ENCODE measurements at places on chromosomes 7 and 10.

GRCh38 chr7:43520201-43520600 is 62.7 kb upstream of the STK17A start:
- no peak for DNase-seq

DNA sequence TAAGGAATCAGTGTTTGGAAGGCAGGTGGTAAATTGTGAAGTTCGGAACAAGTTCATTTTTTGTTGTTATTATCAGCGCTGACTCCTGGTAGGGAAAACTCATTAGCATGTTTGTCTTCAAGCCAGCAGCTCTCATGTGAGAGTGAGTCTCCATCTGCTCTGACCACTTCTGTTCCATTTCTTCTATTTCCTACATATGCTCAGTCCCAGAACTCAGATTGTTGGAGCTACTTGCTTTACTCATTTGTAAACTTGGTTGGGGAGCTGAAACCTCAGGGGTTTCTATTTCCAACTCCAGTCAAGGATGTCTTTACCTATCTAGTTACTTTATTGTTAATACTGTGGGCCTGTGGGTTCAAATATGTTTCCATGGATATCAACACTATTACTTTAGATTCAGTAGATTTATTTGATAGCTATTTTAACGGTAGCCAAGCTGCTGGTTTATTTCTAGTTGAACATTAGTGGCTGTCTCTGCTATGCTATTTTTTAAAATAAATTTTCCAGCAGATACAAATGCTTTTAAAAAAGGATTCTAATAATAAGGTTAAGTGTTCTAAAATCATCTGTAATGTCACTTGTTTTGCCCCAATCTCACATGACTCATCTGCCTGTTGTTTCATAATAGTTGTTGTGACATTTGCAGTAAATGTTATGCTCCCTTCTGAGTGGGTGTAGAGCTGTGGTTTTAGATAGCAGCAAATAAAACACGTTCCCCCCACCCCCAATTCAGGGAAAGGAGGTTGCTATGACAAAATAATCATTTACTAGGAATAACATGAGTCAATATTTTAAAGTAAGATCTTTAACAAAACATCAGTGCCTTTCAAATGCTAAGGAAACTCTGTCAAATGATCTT is 143.3 kb downstream of the HDAC9 start:
- no peak for DNase-seq

GRCh38 chr10:77446700-77447099 is 190.9 kb downstream of the KCNMA1 start:
- DNase-seq, result no peak

DNA sequence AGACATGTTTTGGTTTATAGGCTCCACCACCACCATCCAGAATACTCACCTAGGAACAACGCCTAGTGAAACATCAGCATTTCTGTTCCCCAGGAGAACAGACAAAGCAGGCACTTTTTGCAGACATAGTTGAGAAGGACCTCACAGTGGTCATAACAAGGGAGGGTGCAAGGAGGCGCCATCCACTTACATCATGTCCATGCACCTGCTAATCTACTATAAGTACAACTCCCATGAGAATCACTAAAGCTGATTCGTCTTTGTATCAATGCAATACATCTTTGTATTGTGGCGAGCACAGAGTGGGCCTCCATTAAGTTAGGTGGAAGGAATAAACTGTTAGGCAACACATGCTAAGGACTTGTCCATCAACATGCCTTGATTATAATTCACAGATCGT is 207.1 kb downstream of the KCNMA1 start:
- no peak for DNase-seq

GRCh38 chr10:98255146-98255877 is 12.7 kb downstream of the LOXL4 start:
- no peak for DNase-seq

DNA sequence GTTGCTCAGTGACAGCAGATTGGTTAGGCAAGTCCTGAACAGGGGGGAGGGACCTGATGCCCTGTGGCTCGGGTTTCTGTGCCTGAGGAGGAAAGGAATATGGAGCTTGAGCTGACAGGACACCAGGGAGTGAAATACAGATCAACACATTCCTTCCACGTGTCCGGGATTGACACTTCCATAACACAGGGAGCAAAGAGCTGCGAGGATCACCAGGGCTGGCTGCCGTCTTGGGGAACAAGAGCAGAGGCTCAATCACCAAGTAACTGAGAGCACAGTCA is 36.7 kb upstream of the EFCAB10 start:
- DNase-seq, result no peak

DNA sequence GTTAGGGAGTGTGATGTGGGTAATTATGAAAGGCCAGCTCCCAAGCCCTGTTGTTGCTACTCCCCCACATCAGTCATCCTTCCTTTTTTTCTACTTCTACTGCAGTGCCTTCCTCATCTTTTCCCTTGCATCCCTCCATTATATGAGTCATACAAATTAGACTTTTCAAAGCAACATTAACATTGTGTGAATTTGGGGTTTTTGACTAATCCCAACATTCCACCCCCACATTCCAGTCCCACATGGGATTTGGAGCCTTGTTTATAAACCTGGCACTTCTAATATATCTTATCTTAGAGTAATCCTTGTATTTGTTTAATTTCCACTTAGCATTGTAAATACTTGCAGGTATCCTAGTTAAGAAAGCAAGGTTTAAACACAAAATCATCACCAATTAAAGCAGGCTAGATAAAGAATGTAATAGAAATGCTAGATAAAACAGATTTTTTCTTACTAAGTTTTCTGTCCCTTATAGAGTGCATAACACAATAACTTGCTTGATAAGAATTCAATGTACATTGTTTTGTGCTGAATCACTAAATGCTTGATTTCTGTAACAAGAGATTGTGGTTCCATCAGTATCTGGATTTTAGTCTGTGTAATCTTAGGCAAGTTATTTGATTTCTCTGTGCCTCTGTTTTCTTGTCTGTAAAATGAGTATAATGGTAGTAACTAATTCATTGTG is 165.8 kb downstream of the CFTR start:
- DNase-seq, result no peak

GRCh38 chr7:102833343-102833742 is 79.5 kb upstream of the LRRC17 start:
- DNase-seq, result no peak

DNA sequence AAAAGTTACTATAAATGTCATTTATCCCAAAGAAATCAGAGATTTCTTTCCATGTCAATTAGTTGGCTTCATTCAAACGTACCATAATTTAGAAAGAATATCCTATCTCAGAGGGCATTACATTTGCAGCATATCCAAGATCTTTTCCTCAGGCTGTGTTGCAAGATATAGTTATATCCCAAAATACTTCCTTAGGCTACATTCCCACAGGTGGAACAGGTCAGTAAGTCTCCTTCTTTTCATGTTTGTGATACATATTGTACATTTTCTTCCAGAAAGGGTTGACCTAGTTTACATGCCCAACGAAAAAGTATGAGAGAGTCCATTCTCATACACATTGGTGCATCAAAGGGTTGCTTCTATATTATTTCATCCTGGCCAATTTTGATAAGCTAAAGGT is 26.9 kb upstream of the VWA2 start:
- no peak for DNase-seq

DNA sequence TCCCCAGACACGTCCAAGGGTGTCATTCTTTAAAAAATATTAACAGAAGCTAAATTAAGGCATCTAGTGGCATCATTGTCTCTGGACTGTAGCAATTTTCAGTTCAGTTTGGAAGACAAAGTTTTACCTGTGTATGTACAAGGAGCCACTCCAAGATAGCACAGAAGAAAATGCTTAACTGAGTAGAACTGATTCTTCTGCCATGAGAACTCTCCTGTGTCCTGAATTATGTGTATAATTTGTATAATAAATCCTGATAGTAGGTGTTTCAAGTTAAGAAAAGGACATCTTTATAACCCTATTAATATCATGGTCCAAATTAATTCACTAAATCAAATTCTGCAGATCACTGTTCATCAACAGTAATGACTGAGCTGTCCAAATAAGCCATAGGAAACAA is 1104.0 kb downstream of the XPNPEP1 start:
- DNase-seq, result no peak

GRCh38 chr7:78134256-78134655 is 335.7 kb downstream of the PHTF2 start:
- no peak for DNase-seq

DNA sequence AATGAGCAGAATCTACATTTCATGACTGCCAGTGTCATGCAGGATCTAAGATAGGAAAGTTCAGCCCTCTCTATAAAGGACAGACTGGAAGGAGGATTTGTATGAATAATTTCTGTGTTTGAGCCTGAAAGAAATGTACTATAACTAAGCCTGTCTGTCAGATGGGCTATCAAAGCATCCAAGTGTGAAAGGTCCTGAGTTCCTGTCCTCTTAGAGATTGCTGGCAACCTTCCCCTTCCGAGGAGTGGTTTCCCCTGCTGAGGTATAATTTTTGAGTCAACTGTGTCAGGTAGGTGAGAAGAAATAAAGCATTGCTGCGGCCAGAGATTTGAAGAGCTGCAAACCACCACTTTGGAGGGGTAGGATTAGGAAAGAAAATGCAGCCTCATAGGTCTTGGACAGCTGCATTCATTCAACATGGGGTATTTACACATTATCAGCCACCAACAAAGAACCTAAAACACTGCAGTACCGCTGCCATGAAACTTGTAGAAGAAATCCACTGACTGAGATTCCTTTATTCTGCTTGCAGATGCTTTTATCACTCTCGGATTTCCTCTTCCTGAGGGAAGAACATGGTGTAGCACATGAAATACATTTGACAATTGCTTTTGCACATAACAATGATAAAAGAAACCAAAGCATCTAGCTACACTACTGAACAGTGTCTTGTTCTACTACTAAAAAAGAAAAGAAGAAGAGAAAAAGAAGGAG is 189.1 kb downstream of the DGKI start:
- DNase-seq, result no peak

DNA sequence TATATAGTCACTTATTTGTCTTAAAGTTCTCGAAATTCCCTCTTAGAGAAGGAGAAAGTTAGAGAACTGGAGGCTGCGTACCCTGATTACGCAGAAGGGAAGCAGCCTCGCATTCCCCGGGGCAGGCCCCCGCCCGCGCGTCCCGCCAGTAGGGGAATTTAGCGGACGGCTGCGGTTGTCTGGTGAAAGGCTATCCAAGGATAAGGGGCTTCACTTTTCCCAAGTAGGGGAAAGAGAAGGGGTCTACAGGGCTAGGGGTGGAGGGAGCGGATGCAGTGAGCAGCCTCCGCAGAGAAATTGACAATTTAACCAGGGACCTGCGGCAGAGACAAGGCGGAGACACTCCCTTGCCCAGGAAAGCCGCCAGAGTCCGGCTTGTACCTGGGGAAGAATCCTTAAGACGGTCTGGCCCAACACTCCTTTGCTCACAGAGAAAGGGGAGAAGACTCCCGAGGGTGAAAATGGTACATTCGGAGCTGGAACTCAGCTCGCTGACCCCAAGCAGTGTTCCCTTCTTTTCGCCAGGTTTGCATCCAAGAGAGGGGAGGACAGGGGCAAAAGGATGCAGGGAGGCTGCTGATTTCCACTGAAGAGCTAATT is 994 bp upstream of the MAGI2 start:
- DNase-seq, result no peak

- DNase-seq, result no peak
Measured at GRCh38 chr10:121440461-121440860, 157.8 kb downstream of the FGFR2 start.

DNA sequence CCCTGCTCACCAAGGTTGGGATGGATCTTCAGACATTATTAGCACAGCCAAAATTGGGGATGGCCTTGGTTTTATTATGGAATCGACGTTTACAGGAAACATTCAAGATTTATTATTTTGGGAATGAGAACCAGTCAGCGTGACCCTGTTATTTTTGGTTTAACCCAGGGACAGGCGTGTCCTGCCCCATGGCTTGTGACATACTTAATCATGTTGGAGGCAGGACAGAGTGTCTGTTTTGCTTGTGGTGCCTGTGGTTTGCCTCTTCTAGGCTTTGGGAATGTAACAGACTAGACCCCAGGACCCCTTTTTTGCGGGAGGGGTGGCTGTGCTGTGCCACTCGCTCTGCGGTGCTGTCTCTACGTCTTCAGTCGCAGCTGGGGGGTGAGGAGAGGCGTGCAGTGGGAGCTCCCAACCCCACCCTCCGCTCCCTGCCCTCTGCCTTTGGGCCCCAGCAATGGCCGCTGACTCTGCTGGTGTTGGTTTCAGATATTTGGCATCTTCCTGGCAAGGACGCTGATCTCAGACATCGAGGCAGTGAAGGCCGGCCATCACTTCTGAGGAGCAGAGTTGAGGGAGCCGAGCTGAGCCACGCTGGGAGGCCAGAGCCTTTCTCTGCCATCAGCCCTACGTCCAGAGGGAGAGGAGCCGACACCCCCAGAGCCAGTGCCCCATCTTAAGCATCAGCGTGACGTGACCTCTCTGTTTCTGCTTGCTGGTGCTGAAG is 20.1 kb upstream of the SH2D4B start:
- DNase-seq, result no peak

- peak; percentile 53 for DNase-seq
Measured at GRCh38 chr10:88582806-88583583, at the start of gene RNLS. Gene RNLS (minus strand): TSS chr10:88583318.

DNA sequence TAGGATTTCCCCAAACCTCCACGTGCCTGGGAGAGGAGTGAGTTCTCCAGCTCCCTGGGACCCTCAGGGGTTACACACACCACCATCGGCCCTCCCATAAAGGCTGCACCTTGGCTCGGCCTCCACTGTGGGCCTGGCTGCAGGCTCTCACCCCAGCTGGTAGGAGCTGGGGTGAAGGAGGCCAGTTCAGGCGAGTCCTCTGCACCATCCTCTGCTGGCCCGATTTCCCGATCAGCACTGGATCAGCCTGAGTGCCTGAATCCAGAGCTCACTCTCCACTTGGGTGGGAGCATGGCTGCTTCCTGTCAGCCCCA is 115.1 kb upstream of the RET start:
- no peak for DNase-seq

GRCh38 chr7:24754906-24755506 is 2.3 kb downstream of the GSDME start:
- no peak for DNase-seq

GRCh38 chr7:116952635-116953371 is 498 bp upstream of the ST7 start:
- DNase-seq, result peak; percentile 36

DNA sequence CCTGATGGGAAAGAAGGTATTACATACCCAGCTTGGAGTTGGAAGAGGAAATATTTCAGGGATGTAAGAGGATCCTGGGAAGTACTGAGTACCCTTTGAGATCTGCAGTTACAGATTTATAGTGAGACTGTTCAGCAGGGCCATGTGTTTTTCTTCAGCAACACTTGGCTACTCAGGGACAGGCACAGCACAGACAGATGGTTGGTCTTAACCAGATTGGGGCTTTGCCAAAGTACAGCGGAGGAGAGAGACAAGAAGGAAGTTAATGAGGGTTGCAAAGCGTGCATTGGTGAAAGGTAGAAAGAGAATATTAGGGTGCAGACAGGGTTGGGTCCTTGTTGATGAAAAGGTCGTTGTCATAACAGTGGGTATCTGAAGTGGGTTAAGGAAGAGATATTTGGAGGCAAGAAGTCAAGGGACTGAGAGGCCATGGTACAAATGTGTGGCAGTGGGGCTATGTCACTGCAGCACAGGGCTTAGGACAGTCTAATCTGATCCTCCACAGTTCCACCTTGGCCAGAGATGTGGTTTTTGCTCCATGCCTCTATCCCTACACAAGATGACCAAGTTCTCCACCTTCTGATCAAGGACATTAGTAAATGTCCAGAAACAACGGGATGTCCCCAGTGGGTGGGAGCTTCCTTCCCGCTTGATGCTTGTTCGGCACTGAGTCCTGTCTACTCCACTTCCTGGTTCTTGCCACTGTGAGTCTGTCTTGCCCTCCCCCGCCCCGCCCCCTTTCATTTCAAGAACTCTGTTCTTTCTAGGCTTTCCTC is 18.9 kb upstream of the DNAJC1 start:
- DNase-seq, result peak; percentile 15

Data from stimulated activated CD4-positive, alpha-beta T cell treated with anti-CD3 and anti-CD28 coated beads, Interleukin-12 subunit alpha, Interleukin-12 subunit beta, amount 100 ng/mL, for 24 hours (primary cell).